ENCODE measurements at places on chromosomes 1 and 21.
A peak's percentile ranks its signal among the peaks of the same experiment; 100 is the strongest.

DNA sequence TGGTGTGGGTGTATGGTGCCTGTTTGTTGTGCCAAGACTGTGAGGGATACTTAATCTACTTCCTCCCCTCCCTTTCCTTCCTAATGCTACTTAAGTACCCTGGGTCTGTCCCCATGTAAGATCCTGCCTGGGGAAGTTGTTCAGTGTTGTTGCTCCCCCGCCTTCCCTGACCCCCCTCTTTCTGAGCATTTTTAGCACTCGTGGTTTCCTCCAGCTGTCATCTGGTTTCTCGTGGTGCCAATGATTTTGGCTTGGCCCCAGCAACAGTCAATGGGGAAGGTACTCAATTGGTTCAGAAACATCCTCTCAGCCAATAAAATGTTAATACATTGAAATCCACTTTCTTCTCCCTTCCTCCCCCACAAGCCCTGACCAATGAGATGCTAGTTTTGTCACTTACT lies 8.0 kb upstream of the B4GALT3 start:
- peak; percentile 74 for DNase-seq

DNA sequence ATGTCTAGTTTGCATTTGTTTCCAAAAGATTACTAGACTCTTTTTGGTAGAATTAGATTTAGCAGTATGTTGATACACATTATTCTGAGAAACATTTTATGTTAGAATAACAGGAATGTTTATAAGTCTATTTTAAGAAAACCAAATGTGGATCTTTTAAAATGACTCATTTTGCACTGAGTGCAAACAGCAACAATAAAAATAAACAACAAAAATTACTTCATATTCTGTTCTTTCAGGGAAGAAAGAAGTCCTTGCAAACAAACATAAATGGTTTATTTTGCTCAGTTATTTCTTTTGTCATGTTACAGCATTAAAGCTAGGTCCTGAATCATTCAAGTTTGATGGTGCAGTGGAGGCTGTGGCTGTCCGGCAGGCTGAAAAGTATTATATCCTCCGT lies 106.8 kb upstream of the TENT5C start:
- DNase-seq: no peak

DNA sequence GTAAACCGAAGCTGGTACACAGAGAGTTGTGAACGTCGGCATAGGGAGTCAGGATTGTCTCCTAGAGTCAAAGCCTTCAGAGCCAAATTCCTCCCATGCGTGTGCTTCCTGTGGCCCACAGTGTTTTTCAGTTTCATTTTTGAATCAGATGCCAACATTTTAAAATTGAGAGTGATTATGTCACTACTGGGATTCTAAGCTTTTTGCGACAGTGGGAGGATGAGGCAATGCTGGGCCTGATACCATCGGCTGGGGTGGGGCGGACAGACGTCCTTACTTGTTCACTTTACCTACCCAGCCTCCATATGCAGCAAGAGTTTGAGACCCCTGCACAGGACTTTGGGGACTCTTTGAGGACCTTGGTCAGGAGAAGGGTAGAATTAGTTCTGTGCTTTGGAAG lies 1.3 kb upstream of the KLHDC7A start:
- DNase-seq: no peak

DNA sequence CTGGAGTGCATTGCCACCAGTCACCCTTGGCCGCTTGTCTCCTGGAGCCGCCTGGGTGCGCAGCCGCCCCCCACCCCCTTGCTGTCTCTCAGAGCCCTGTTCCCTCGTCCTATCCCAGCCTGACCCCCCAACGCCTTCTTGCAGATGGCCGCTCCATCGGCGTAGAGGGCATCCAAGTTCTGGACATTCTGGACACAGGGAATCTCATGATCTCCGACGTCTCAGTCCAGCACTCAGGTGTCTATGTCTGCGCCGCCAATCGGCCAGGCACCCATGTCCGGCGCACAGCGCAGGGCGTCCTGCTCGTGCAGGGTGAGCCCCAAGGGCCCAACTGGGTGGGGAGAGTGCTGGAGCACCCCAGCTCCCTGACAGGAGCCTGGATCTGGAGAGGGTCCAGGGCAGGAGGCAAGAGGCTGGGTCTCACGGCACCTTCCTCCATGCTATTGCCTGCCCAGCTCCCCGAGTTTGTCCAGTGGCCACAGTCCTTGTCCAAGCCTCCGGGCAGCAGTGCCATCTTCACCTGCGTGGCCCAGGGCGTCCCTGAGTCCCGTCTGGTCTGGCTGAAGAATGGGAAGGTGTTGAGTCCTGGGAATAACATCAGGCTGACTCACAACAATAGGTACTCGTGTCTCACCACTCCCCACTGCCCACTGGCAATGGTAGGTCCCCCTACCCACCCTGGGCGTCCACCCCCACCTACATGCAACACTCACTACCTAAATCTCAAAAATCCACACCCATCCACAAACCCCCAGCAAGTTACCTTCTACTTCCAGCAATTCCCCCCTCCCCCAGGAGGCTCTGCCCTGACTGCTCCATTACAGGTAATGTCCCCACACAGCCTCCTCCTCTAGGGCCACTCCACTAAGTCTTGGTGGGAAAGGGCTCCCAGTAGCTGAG lies 24.6 kb downstream of the SLC27A3 start:
- no peak for DNase-seq

DNA sequence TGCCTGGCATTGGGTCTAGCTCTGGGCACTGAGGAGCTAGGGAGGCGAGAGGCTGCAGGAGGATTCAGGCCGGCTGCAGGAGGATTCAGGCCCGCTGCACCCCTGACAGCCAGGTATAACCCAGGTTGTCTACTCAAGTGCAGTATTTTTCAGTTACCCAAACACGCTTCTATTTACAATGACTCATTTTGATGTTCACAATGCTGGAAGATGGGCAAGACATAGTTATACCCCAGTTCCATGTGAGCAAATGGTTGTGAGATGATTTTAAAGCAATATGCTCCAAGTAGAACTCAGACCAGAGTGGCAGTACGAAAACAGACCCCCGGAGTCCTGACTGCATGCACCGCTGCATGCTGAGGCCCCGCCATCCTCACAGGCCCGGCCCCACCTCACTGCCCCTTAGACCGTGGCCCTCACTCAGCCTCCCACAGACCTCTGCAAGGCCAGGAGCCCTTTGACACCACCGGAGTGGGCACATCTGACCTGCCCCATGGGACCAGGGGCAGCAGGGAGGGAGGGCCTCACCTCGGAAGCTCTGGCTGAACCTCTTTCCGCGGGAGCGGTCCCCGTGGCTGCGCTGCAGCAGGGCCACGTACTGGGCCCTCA lies 553 bp downstream of the LEFTY1 start:
- DNase-seq: no peak

- no peak for DNase-seq
Observed at GRCh38 chr1:169904834-169905233, 11.1 kb upstream of the SCYL3 start.

DNA sequence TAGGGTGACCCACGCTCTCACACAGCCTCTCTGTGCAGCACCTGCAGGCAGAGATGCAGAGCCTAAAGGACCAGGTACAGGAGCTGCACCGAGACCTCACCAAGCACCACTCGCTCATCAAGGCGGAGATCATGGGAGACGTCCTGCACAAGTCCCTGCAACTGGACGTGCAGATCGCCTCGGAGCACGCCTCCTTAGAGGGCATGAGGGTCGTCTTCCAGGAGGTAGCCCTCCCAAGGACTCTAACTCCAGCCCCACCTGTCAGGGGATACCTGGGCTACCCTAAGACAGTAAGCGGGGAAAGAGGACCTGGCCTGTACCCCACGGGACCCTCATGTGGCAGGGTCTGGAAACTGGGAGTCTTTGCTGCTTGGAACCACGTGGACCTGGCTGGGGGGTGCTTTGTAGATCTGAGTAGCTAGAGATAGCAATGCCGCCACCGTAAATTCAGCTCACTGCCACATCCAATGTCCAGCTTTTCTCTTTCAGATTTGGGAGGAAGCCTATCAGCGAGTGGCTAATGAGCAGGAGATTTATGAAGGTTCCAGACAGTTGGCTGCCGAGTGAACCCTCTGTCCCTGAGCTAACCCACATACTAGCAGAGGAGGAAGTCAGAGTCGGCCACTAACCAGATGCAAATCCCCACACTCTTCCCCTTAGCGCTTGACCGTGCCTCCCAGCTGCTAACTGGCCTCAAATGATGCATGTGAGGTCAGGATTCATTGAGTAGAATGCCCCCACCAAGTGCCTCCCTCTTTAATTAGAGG lies 6.5 kb downstream of the RNF207 start:
- no peak for DNase-seq

DNA sequence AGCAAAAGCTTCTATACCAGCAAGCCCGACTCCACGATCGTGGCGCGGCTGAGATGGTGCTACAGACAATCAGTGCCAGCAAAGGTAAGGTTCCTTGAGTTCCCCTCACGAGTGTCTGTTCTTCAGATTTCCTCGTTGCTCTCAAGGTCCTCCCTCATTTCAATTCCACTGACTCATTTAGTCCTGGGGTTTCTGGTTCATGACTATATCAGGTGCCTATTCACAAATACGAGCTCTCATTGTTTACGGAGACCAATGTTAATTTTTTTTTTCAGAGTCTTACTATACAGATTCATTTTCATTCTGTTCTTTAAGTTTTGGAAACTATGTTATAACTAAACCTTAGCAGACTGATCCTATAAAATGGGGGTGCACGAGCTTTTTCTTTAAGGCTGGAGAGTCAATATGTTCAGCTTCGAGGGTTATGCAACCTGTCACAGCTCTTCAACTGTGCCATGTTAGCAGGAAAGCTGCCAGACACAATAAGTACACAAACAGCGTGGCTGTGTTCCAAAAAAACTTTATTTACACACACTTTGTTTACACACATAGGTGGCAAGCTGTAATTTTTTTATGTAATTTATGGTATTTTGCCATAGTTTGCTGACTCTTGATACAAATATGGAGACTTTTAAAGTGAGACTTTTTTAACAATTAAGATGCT lies 134.3 kb downstream of the ZP4 start:
- DNase-seq: no peak

DNA sequence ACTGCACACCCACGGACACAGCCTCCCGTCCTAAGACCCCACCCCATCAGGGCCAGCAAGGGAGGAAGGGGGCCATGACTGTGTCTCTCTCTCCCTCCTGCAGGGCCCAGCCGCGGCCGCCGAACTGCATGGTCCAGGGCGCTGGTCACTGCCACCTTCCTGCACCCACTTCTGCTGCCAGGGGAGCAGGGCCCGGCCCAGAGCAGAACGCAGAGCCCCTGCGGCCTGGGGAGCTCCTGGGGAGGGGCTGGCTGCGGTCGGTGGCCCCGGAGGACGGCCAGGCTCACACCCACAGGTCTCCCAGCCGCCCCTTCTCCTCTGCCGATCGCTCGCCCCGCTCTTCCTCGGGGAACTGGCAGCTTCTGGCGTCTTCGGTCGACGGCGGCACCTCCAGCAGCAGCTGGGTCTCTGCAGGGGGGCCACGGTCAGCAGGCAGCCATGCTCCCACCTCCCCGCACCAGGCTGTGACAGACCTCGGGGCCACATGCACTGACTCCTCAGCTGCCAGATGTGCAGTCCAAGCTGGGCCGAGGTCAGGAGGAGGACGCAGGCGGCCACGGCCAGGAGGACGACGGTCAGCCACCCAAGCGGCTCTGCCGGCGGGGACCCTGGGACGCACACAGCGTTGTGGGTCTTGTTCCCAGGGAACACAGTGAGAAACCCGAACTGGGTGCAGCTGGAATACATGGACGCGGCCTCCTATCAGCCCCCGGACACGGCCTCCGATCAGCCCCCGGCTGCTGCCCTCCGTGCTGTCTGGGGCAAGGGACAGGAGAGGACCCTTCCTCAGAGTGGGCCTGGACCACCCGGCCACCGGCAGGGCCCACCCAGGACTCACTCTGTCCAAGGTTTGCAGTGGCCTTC lies 2.6 kb downstream of the TNFRSF18 start:
- no peak for DNase-seq

DNA sequence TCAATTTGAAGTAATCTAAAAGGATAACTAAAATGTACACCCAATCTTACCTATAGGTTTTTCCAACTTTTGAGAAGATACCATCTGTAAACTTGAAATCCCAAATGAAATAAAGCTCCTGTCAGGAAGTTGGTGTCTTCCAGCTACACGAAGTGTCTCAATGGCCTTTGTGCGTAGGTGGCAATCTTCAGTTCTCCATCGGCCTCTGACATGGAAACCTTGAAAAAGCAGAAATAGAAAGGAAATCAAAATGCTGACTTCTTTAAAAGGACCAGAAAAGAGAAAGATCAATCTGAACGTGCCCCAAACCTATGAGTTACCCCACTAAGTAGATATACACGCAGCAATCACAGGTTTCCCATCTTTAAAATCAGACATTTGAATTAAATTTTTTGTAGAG lies 10.0 kb downstream of the MKNK1 start:
- DNase-seq: no peak

DNA sequence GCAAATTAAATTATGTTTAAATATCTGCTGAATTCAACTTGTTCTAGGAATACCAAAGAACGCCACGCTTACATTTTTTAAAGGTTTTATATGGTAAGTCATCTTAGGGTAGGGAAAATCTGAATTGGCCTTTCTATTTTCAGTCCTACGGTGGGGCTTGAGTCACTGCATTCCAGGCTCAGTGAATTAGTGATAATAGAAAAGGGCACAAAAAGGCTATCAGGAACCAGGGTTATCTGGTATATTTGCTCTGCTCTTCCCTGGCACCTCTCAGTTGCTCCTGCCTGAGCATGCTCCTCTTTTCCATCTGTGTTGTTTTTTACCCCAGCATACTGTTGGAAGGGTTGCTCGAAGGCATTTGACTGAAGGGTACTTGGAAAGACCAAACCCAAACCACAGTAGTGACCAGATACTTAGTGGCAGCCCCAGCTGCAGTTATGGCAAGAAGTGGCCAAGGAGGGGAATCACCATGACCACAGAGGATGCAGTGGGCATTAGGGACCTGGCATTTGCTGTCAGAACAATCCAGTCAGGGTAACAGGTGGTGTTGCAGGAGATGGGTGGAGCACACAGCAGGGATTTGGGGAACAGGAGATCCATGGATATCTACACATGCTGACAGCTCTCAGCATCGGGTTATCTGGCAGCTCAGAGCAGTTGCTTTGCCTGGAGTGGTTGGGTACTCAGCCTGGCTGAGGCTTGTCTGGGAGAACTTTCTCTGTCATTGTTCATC lies 2.3 kb downstream of the OVAAL start:
- DNase-seq: no peak

GRCh38 chr21:21662776-21663175 lies 664.6 kb downstream of the NCAM2 start:
- no peak for DNase-seq
